ENCODE measurements at places on chromosomes 16 and 17.

- DNase-seq: peak; percentile 39
Measured at GRCh38 chr17:46771561-46772474, 46.7 kb downstream of the WNT3 start.

GRCh38 chr16:16805809-16806208, 426.9 kb downstream of the NPIPA7 start:
- DNase-seq: no peak

DNA sequence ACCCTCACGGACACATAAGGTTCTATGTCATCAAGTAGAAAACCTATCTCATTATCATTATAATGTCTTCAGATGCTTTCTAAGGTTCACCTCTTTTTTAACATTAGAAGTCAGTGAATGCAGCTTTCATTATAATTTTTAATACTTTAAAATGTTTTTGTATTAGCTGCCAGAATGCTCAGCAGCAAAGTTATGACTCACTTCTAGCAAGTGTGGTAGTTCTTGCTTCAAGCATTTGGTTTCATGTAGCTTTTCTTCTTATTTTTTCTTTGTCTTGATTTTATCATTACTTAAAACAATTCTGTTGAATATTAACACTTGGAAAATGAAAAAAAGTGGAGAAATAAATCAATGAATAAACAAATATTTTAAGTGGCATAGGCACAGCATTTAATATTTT, 23.4 kb downstream of the LPCAT2 start:
- DNase-seq: no peak

- DNase-seq: no peak
Measured at GRCh38 chr16:50600582-50601283, 52.5 kb downstream of the NKD1 start.

- no peak for DNase-seq
Measured at GRCh38 chr17:28252436-28252835, 66.6 kb upstream of the TMEM97 start.

- no peak for DNase-seq
Measured at GRCh38 chr16:74522160-74522559, 84.8 kb downstream of the GLG1 start.

DNA sequence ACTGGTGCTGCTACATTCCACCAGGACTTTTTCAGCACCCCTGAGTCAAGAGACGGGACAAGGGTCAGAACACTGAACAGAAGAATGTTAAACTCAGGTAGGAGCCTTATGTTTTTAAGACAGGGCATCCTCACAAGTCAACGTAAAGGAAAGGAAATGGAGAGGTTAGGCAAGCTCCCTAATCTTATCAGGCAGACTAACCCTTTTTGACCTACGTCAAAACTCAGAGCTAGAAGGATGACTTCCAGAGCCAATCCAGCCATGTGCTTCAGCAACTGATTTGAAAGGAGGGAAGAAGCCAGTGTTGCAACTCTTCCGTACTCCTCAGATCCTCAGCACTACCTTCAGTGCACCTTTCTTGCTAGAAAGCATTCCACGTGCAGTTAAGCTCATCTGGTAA, 46.8 kb downstream of the REXO5 start:
- no peak for DNase-seq

GRCh38 chr17:45925311-45925710, 31.0 kb downstream of the MAPT start:
- no peak for DNase-seq

- no peak for DNase-seq
Measured at GRCh38 chr17:35245196-35245486, 2.3 kb downstream of the SLFN5 start.

DNA sequence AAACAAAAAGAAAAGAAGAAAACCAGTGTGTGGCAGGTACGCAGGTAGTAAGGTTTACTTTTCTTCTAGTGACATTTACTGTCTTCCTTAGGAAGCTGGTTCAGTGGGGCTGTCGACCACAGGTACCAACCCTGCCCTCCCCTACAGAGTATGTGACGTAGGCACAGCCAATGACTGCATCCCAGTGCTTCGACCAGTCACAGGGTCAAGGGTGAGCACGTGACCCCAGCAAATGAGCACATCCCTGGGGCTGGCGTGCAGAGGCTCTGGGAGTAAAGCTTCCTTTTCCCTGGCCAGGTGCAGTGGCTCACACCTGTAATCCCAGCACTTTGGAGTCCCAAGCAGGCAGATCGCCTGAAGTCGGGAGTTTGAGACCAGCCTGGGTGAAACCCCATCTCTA, 38.9 kb upstream of the PLCG2 start:
- no peak for DNase-seq

DNA sequence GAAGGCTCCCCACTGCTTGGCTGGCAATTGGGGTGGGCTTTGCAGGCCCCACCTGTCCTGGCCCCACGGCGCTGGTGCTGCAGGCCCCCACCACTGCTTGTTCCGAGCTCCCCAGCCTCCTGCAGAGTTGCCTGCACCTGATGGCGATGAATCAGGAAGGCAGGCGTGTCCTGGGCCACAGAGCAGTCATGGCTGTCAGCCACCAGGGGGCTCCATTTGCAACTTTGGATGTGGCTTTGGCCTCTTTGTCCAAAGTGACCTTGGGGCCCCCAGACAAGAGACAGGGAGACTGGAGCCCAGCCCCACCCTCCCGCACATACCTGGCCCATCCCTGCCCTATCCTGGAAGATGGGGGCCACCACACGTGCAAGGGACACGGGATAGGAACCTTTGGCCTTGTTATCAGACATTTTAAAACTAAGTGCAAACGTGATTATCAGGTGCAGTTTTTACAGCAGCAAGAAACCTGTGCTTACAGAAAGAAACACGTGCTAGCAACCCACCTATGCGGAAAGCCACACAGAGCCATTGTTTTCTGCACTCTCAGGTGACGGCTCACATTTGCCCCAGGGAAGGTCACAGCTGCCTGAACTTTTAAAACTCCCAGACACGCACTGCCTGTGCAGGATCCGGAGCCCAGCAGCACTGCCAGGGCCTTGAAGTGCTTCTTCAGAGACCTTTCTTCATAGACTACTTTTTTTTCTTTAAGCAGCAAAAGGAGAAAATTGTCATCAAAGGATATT, at the start of gene DNASE1:
TSS of gene DNASE1 (plus strand) at position 443 of the 743 bp plus-strand sequence. CDS start 683 bp downstream, outside the sequence.
- no peak for DNase-seq

- DNase-seq: peak; percentile 33
Measured at GRCh38 chr16:87733190-87733589, 32.6 kb downstream of the KLHDC4 start.

GRCh38 chr16:50017553-50017952, 7.5 kb upstream of the CNEP1R1 start:
- DNase-seq: no peak

DNA sequence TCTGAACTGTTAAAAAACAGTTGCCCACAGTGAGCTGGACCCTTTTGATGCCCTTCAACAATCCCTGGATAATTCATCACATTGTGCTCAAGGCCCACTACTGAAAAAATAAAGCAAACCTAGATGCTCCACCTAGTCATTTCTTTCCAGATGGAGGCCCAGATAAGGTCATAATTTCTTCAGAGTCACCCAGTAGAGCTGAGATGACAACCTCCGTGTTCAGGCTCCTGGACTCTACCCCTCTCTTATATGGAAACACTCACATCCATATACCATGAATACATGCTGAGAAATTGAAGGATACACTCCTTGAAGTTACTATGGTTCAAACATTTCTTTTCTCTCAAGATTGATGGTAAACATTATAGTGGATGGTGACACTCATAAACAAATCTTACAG, 2.7 kb upstream of the ABCA3 start:
- no peak for DNase-seq

All from NCI-H510A (cell line).